ENCODE measurements at places on chromosomes 3 and 15.

DNA sequence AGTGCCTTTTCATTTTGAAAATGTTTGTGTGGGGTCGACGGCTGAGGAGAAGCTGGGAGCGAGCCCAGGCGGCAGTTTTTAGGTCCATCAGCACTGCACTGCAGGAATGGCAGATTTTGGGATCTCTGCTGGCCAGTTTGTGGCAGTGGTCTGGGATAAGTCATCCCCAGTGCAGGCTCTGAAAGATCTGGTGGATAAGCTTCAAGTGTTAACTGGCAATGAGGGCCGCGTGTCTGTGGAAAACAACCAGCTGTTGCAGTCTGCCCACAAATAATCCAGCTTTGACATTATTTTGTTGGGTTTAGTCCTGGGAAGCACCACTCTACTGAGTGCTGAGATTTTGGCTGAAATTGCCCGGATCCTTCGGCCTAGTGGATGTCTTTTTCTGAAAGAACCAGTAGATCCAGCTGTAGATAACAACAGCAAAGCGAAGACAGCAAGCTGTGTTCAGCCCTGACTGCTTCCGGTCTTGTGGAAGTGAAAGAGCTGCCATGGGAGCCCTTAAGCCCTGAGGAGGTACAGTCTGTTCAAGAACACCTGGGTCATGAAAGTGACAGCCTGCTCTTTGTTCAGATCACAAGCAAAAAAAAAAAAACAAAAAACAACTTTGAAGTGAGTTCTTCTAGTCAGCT, 13.1 kb upstream of the ANP32A start:
- ATAC-seq, result no peak

GRCh38 chr15:34708422-34708821, 46.4 kb downstream of the GJD2 start:
- ATAC-seq, result no peak

DNA sequence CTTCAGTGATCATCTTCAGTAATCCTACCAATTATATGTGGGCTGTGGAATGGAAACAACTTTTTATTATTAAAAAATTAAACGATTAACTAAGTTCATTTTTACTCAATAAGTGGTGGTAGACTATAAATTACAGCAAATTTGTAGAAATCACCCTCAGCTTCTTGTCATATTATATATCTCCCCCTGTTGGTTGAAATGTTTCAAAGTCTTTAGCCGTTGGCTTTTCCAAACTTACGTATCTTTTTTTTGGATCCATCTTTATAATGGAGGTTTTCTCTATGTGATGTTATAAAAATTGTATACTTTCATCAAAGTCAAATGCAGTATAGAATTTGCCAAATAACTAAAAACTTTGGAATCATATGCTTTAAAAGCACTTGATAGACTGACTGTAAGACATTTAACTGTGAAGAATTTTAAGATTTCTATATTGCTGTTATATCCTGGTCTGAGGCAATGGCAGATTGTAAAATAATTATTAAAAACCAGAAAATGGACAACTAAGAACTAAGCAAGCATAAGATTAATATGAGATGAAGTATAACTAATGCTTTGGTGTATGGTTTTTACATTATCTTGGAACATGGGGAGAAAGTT, 44.7 kb downstream of the ATP11B start:
- ATAC-seq, result no peak

GRCh38 chr15:47908950-47909670, 191.8 kb downstream of the SEMA6D start:
- ATAC-seq, result no peak

GRCh38 chr3:100869787-100870186, 123.4 kb downstream of the ABI3BP start:
- ATAC-seq, result no peak

DNA sequence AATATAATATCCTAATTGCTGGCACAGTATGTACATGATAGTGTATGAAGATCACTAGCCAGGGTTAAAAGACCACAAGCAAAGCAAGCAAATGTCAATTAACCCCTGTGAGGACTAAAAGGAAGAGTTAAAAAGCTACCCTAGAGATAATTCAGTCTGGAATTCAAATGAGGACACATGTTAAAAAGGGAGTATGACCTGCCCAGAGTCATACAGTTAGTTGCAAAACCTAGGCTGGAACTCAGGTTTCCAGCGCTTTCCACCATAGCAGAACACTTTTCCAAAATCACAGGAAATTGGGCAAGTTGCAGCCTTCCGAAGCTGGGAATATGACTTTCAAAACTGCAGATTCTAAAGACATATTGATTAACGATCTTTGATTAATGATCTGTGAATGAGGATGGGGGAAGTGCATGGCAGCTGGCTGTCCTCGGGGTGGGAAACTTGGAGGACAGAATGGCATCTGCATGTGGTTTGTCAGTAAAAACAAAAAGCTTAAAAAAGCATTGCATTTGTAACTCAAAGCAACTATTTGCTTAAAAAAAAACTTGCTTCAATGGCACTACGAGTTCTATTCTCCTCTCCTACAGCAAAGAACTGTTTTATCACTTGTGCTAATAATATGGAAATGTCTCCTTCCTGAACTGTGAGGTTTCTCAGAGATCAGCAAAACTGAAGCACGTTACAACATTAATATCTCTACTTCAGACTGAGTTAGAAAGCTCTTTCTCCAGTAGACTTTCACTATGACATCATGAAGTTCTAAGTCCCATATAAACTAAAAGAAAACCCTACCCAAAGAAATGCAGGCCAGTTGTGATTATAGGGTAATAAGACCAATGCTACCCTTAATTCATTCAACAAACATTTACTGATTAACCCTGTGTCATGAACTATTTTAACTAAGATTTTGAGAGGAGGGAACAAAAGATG, 46.2 kb downstream of the IGSF11 start:
- ATAC-seq, result no peak

- peak; percentile 25 for ATAC-seq
Measured at GRCh38 chr15:53833134-53833624, 73.7 kb upstream of the WDR72 start.

GRCh38 chr3:114011059-114011797, 45.1 kb downstream of the CCDC191 start:
- no peak for ATAC-seq

DNA sequence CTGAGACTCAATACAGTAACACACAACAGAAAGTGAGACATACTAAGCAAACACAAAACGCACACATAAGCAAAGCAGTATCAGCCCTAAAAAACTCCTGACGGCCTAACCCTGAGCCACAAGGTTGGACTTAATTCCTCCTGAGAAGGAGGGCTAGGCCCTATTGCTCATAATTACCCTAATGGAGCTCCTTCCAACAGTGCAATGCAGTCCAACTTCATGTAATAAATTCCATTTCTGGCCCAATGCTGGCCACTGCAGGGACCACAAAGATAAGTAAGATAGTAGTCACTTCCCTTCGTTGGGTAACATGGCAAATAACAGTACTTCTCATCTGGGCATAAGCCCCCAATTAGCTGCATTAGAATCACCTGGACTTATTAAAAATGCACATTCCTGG, 4.2 kb downstream of the VPS39 start:
- no peak for ATAC-seq

Data from gastroesophageal sphincter (tissue), 4 donors.